ENCODE measurements at places on chromosomes 5 and 9.
A peak's percentile ranks its signal among the peaks of the same experiment; 100 is the strongest.

DNA sequence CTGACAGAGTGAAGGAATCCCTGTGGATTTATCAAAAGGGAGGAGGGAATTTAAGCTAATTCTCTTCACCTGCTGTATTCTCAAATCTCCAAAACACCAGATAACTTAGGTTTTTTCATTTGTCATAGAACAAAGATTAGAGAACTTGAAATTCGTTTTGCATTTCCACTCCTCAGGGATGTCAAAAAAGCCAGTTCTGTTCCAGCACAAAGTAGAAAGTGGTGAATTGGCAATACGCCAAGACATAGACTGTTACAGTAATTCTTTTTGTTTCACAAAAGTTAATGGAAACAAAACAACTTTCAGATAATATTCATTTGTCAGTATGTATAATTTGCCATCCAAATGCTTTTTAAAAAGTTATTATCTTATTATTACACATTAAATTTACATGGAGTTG is 15.0 kb downstream of the S1PR3 start:
- no peak for DNase-seq

DNA sequence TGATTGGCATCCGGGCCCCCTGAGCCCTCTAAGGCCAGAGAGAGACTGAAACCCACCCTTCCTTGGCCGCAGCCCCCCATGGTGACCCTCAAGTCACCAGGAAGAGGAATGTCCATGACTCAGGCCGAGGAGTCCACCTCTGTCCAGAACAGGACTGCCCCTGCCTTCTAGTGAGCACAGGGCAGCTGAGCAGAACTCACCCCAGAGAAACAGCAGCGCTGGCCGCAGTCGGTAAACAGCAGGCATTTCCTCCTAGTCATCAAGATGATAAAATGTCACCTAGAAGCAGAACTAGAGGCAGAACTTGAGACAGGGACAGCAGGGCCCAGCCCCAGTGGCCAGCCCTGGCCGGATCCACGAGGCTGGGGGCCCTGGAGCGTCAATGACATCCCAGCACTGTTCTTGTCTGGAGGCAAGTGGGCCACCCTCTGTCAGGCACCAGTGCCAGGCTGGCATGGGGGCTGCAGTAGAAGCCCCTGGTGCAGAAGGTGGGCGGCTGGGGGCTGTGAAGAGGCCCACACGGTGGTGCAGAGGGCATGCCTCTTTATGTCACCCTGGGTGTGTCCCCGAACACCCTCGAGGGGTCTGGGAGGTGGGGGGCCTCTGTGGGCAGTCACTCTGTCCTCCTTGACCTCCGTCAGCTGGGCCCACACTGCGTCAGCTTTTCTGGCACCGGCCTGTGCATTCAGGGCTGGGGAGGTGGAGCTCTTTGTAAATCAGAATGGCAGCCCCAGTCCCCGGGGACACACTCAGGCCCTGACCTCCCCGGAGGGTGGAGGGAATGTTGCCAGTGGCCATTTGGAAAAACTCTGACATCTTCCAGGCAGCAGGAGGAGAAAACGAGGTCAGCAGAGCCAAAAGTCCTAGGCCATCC is 83.0 kb downstream of the NTNG2 start:
- peak; percentile 27 for DNase-seq

DNA sequence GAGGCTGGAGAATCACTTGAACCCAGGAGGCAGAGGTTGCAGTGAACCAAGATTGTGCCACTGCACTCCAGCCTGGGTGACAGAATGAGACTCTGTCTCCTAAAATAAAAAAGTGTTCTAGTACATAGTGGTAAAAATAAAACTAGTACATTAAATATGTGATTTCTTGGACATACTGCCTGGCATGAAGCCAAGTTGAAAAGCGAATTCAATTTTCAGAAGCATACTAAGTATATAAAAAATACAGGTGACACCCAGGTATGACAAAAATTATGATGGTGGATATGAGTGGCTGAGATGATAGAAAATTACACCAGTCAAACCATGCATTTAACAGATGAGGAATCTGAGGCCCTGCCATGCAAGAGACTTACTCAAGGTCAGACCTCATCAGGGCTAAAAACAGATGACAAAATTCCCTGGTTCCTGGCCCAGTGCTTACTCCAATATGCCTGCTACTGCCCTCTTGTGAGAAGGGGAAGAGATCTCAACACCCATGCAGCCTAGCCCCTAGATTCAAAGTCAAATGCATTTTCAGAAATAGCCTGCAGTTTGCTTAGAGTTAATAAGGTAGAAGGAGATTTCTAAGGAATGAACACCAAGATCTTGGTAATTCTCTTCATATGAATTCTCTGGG is 46.6 kb upstream of the GNPDA1 start:
- no peak for DNase-seq

- peak; percentile 74 for DNase-seq
These were observed at the start of gene ADAMTS12 for GRCh38 chr5:33891788-33892619. ADAMTS12 (minus strand) TSS chr5:33891990; CDS start chr5:33891856, 134 bp downstream.

GRCh38 chr5:177466861-177467260 is 6.6 kb downstream of the DBN1 start:
- no peak for DNase-seq

DNA sequence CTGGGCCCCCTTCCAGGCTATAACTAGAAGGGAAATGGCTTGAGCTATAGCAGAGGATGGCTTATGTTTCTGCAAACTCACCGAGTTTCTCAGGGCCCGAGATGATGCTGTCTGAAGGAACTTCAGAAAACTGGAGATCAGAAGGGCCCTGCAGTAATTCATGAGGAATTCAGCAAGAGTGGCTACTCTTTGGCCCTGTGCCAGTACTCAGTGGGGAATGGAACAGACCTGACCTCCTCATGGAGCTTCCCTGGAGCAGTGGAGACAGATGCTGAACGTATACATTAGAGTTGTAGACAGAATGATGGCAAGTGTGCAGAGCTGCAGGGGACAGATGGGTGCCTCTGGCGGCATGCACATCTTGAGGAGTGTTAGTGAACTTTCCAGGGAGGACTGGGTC is 17.3 kb upstream of the SMIM32 start:
- peak; percentile 7 for DNase-seq

- peak; percentile 43 for DNase-seq
These were observed 574.7 kb upstream of the MEF2C start for GRCh38 chr5:89457411-89458331.

GRCh38 chr5:158938200-158938599 is 161.5 kb downstream of the EBF1 start:
- no peak for DNase-seq

GRCh38 chr5:35671541-35672295 is 54.1 kb downstream of the SPEF2 start:
- DNase-seq: no peak

DNA sequence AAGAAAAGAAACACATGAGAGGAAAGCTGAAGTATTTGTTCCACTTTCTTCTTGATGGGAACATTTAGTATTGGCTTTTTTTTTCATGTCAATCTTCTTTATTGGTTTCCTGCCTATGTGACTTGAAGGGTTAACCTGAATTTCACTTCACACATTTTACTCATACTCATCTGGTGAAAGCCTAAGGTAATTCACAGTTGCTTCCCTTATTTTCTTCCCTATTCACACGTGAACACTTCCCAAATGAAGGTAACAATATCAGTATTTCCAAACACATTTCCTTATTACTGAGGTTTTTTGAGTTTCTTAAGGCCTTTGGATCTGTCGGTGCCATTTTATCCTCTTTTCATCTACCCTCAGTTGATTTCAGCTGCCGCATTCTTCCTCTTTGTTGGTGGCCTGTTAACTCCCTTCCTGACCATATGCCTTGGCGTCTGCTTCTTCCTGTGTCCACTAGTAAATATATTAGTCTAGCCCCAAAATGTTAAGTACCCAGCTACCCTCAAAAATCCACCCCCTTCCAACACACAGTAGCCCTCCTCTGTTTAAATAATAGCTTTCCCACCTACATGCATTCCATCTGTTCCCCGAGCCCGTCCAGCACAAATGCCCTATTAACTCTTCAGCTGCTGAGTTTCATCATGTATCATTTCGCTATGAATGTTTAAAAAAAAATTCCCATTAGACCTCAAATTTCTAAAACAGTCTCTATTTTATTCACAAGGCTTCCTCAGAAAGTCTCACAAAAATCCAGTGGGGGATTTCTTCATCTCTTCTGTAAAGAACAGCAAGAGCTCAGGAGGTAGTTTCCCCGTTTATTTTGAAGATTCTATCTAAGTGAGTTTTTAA is 97.3 kb downstream of the USP20 start:
- peak; percentile 31 for DNase-seq

DNA sequence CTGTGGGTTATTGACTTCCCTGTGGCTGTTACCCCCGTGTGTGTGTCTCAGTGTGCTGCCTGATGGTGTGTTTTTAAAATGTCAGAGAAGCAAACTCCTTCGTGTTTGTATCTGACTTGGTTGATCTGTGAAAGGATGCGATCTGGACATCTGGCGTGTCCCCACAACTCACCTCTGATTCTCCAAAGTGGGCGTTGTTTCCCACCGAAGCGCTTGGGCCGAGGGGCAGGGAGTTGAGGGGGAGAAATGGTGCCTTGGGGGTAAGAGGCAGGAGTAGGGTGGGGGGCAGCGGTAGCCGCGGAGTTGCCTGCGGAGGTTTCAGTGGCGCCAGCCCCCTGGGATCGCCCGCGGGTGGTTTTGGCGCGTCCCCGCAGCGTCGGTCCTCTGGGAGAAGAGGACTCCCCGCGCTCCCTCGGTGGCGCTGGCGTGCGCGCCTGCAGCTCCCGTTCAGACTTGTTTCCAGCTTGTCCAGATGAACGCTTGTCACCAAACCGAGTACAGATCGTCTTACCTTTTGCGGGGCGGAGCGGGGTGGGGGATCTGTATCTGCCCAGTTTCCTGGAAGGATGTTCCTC is 1.1 kb downstream of the MAST4 start:
- peak; percentile 42 for DNase-seq

DNA sequence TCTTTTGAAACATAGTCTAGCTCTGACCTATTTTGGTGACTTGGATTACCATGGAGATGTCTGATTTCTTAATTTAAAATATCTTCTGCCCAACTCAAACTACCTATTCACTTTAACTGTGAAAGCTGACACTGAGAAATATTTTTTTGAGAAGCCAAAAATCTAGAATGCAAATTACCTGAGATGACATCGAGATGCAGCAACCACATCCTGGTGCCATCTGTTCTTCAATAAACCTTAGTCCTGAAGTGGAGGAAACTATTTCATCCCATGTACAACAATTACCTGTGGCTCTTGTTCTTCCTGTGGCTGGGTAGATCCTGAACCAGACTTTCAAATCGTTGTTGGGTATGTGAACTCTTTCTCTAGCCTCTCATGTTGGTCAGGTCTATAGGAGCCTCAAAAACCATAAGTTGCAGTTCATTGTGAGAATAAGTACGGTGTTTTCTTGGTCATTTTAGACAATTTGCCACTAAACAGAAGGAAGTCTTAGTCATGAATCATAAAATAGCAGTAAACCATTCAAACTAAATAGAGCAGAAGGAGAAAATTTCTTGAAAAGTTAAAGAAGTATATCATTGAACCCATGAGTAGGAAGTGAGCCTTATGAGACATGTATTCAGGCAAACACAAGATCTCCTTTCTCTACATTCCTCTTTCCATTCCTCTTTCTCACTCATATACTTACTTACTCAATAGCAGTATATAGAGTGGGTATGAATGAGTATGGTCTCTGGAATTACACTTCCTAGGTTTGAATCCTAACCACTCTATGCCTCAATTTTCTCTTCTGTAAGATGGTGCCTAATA is 176.0 kb downstream of the HMHB1 start:
- no peak for DNase-seq

- DNase-seq: no peak
These were observed 131.0 kb upstream of the IER5L start for GRCh38 chr9:129309041-129309430.

- no peak for DNase-seq
These were observed 362.1 kb upstream of the RFX3 start for GRCh38 chr9:3887786-3888496.

GRCh38 chr5:139294374-139295165 is 1.0 kb downstream of the MATR3 start:
- peak; percentile 91 for DNase-seq

DNA sequence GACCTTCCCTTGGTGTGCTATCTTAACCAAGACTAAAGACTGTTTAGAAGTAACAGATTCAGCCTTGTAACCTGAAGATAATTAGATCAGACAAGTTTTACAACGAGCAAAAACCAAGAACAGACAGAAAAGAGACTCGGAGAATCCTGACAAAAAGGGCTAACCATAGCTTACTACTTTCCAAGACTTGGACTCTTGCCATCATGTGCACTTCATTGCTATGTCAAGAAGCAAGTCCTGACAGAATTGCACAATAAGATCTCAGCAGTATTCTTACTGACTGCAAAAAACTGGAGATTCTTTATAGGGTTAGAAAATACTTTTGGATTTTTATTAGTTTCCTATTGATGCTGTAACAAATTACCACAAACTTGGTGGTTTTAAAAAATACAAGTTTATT is 1539.0 kb upstream of the NUDT12 start:
- peak; percentile 58 for DNase-seq

DNA sequence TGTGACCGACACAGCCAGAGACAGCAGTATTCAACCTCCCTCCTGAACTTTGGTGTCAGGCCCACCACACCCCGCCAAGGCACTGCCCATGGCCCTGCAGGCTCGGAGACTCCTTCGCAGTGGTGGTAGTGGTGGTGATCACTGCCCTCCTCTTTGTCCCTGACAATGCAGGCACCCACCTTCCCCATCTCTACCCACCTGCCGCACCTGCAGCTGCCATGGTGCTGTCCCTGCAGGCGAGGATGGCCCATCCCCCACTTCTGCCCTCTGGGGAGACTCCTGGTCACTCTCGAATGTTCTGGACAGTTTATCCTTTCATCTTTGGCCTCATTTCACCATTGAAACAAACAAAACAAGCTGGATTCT is 4.4 kb upstream of the IL4 start:
- no peak for DNase-seq

GRCh38 chr9:7906783-7907550 is 107.4 kb upstream of the DMAC1 start:
- no peak for DNase-seq

- DNase-seq: no peak
These were observed 588.8 kb downstream of the PRELID2 start for GRCh38 chr5:145246379-145246778.

- no peak for DNase-seq
These were observed 179.9 kb upstream of the SEMA6A start for GRCh38 chr5:116754556-116754955.

DNA sequence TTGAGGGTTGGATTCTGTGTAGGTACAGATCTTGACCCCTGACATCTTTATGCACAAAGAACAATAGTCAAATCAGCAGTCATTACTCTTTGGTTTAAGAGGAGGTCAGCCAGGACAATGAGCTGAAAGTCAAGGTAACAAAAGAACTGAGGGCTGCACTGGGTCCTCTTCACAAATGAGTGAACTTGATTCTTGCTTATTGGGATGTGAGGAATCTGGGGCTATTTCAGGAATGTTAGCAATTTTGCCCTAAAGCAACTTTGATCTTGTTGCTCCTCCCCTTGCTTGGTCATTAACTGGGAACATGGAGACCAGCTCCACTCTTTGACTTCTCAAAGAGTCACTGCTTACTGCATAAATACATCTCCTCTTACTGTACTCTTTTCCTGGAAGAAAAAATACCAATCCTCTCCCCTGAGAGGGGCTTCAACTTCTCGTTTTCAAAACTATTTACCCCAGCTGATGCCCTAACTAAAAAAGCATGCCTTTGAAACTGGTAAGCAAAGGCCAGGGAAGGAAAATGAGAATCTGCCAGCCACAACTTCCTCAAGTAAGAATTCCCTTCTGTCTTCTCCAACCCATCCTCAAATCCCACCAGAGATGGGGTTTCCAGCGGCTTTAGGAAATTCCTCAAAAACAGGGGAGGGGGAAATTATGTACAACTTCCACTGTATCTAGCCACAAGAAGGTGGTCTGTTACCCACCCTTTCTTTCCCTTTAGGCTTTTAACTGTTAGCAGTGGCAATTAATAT is 368.3 kb downstream of the ENC1 start:
- DNase-seq: no peak

- no peak for DNase-seq
These were observed 27.1 kb upstream of the ZBTB43 start for GRCh38 chr9:126777733-126778132.

All from mesenchymal stem cell (in vitro differentiated cells and primary cell).